SJCRH30 (cell line): ENCODE measurements at places on chromosomes 3 and 15. TPM values are rescaled to one million over a fixed set of nuclear protein-coding genes. Genes with fewer than 3 reads are reported as not detected.
A peak's percentile ranks its signal among the peaks of the same experiment; 100 is the strongest.

DNA sequence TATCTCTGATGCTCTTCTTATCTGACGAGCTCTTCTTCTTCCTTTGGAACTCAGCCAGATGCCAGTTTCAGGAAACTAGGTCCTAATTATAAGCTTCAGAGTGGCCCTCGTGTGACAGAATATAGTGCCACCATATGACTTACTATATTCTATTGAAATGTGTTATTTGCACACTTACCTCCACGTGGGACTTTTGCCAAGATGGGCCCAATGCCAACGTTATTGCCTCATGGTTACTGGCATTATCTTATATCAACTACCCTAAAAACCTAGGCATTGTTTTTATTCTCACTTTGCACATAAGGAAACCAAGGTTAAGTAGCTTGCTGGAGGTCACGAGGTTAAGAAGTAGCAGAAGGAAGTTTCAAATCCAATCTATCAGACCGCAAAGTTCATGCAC lies 71.3 kb upstream of the SLCO3A1 start:
- no peak for DNase-seq

GRCh38 chr3:10927551-10927950 lies 65.0 kb upstream of the SLC6A1 start:
- no peak for DNase-seq

- DNase-seq, result no peak
Measured at GRCh38 chr3:61605589-61606175, 44.3 kb downstream of the PTPRG start.

GRCh38 chr3:95705786-95706418 lies 1108.5 kb upstream of the EPHA6 start:
- DNase-seq, result peak; percentile 2

C3orf85 gene
- not detected in 2 replicates for total RNA-seq

GOLGA6A gene
- total RNA-seq, result not detected in 2 replicates

- no peak for DNase-seq
Measured at GRCh38 chr3:143339451-143339850, 219.9 kb downstream of the CHST2 start.

TLR9 gene
- not detected in 2 replicates for total RNA-seq

DNA sequence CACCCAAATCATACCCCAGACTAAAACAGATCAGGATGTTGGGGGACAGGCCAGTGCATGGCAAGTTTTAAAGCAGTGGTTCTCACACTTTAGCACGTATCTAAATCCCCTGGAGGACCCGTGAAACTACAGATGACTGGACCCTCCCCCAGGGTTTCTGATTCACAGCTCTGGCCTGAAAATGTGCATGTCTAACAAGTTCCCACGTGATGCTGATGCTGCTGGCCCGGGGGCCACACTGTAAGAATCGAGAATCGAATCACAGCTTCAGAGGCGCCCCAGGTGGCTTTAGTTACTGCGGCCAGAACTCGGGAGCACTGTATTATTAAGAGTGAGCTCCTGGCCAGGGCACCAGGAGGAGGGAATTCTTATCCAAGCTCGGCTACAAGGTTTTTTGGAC lies 11.6 kb downstream of the ADAMTS17 start:
- no peak for DNase-seq

GRCh38 chr15:63197626-63198025 lies 8.2 kb downstream of the RAB8B start:
- DNase-seq, result no peak

DPPA4 gene
- total RNA-seq, result not detected in 2 replicates

DNA sequence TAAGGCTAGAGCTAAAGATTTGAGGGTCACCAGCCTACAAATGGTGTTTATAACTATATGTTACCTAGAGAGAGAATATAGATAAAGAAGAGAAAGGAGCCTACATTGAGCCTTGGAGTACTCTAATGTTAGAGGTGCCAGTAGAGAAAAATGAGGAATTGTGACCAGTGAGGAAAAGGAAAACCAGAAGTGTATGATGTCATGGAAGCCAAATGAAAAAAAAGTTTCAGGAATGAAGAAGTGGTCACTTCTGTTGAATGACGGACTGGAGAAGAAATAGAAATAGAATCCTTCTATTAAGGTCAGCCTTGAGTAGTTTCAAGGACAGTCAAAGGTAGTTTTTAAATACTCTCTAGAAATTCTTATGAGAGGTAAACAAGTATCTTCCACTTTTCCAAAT lies 51.2 kb upstream of the MLF1 start:
- DNase-seq, result no peak

DNA sequence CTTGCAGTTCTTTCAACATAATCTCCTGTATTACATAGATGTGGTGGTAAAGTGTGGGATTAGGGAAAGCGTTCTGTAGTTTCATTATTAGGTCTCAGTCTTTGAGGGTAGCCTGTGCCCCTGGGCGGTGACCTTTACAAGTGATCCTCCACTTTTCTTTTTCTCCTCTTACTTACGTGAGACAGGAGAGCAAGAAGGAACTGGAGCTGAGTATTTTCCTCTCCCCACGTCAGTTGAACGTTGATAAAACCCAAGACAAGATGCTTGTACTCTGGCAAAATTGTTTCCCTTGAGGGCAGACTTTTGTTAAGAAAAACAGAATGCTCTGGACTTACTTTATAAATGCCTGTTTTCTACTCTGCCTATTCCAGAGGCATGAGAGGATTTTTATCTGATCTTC lies 378.7 kb downstream of the ZNF385D start:
- no peak for DNase-seq

FAM162A gene
- total RNA-seq, result 73.0 and 80.6 TPM in 2 replicates

STAB1 gene
- total RNA-seq, result not detected in 2 replicates

DNA sequence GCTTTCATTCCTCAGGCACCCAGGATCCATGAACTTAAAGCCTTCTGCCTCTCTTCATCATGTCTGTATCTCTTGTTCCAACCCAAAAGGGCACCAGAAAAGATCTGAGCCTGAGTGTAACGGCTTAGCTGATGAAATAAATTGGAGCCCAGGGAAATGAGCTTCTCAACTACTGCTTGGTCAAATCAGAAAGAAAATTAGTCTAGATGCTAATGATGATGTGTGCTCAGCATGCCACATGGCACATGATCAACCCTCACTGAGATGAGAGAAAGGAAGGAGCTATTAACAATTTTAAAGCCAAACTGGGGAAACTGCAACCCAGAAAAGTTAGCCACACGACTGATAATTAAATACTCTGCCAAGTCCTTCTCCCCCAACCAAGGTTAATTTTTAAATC lies 325.7 kb downstream of the CNTN3 start:
- no peak for DNase-seq

DNA sequence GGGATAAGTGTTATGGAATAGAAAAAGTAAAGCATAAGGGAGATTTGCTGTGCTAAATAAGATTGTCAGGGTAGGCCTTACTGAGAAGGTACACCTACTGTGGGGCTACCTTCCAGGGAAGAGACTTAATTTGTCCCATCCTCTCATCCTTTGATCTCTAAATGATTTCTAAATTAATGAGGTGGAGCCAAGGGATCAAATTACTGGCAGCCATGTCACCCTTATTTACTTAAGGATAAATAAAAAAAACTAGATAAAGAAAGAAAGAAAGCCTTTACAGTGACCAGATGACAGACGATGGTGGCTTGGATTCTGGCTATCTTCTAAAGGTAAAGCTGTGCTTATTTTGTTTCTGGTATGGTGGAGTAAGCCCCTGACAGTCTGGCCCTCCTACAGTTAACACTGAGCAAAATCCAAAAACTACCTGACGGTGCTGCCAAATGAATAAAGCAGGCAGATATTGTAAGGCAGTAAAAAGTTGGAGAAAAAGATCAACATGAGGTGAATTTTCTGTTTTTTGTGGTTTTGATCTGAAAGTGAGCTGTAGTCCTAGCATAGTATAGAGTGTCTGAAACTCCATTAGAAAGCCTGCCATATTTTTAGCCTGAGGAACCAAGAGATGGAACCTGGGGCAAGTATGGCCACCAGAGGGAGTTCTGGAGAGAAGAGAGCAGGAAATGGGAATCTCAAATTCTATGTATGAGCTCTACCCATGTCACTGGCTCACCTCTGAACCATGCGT lies 285.1 kb upstream of the MANF start:
- DNase-seq, result peak; percentile 46

DNA sequence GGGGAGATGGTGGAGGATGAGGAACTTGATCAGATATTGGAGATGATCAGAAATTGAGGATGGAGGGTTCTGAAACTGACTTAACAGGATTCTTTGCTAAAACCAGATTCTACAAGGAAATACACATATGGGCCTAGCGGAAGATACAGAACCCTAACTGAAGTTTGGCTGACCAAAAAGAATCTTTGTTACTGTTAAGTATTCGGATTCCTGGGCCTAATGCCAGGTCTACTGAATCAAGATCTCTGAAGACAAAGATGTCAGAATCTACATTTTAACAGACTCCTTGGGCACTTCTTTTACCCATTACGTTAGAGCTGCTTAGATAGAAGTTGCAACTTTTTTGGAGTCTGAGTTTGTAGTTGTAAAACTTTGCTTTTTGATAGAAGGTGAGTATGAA lies 137.7 kb downstream of the FNDC3B start:
- no peak for DNase-seq

- no peak for DNase-seq
Measured at GRCh38 chr15:79896131-79896633, 632 bp downstream of the MTHFS start.

GRCh38 chr15:38714309-38715072 lies 149.9 kb upstream of the RASGRP1 start:
- DNase-seq, result peak; percentile 83

DNA sequence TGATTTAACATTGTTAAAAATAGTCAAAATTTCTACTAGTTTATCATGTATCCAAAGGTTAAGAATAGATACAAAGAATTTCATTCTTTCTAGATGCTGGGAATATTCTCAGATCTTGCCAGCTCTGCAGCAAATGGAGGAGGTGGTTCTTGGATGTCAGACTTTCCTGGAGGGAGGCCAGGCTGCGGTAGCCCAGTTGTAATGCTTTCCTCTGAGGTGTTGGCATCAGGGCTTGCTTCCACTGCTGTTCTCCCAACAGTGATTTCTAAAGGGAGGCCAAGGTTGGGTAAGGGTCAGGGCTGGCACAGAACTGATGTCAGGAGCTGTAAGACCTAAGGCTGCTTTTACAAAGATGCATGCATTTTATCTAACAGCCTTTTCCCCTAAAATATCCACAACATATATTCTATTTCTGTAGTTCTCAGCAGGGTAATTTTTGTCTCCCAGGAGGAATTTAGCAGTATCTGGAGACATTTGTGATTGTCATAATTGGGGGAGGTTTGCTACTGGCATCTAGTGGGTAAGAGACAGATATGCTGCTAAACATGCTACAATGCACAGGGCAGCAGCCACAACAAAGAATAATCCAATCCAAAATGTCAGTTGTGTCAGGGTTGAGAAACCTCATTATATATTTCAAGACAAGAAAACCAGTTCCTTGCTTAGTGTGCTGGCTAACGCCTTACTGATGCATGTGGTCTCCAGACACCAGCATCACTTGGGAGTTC lies 42.0 kb upstream of the SPTSSB start:
- no peak for DNase-seq

DNA sequence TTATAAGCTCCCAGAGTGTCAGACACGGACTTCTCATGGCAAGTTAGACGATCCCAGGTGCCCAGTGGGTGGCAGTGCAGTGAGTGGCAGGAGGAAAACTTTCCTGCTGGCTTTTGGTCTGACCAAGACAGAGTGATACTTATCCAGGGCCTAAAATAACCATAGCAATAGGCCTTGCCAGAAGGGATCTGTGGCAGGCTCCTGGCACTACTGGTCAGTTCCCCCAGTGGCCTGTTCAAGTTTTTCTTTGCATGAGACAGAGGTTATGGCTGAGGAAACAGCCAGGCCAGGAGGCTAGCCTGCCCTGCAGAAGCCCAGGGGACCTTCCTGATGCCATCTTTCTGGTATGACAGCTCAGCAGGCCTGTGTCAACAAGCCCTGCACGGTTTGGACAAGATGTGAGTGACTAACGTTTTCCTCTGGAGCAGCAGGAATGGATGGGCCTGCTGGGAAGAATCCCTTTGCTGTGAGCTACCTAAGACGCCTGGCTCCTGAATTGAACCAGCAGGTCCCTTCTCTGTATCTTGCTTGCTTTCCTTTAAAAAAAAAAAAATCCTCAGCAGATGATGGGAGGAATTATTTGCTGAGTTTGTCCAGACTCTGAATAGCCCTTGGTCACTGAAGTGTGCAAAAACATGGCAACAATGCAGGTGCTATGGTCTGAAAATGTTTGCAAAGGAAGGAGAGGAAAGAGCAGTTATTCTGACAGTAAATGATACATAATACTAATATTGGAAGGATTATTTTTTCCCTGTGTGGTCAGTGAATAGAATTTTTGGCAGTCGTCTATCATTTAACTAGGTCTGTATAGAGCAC lies 18.0 kb downstream of the SCG5 start:
- no peak for DNase-seq

DNA sequence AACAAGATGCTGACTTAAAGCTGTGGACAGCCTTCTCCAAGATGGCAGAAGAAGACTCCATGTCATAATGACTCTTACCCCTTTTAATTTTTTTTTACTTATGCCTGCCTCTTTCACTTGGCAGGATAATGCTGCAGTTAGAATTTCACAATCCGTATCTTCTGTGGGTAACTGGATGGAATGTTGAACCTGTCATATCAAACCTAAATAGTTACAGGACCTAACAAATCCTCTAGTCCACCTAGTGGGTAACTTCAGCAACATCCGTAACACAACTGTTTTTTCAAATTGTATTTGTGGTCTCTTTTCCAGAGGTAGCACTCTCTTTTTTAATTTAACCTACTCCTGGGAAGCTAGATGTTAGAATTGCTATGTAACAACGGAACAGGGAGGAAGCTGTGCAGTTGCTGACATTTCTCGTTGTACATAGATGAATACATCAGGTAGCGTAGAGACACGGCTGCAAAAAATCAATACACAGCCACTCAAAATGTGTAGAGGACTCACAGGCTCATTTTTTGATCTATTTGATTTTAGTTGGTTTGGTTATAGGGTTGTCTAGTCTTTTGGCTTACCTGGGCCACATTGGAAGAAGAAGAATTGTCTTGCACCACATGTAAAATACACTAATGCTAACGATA lies 43.9 kb upstream of the TRPM1 start:
- no peak for DNase-seq

DNA sequence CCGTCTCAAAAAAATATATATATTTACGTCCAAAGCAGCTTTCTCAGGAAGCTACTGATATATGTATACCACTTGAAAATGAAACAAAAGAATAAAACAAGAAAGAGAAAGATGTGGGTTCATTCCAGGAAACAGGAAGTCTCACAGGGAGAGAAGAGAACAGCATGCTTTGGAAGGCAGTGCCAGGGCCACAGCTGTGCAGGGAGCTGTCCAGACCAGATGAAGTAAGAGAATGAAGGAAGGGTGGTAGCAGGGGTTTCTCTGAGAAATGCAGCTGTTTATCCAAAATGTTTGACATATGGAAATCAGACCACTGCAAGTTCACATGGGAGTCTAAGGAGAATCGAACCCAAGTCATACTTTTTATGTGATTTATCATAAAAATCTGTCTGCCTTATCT lies 8.9 kb upstream of the GPR27 start:
- no peak for DNase-seq

- peak; percentile 1 for DNase-seq
Measured at GRCh38 chr3:168467115-168467714, 371.5 kb upstream of the GOLIM4 start.

DNA sequence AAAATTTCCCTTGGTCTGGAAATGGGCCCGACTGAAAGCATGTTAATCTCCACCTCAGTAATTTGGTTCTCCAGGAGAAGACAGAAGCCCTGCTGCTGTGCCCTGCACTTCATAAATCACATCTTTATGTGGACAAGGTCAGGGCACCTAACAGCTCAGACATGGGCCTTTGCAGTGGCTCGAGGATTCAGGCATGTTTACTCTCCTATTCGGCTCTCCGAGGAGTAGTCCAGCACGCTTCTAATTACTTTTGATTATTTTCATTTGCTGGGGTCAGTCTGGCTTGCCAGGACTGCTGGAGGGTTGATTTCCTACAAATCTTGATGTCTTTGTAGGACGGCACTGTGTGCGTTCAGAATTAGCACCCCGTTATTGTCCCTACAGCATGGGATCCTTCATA lies 511.2 kb downstream of the MECOM start:
- DNase-seq, result no peak
